ENCODE measurements at places on chromosomes 13 and 19. TPM values are rescaled to one million over a fixed set of nuclear protein-coding genes. Genes with fewer than 3 reads are reported as not detected.

Gene CILP2
- total RNA-seq: 0.42 TPM

- DNase-seq: no peak
Observed at GRCh38 chr19:18227781-18228271, 1.6 kb upstream of the PDE4C start.

GRCh38 chr19:45097776-45098520 is 5.0 kb downstream of the PPP1R37 start:
- DNase-seq: no peak

- no peak for DNase-seq
Observed at GRCh38 chr19:3149526-3150505, 14.0 kb downstream of the GNA15 start.

GRCh38 chr13:30565658-30566057 is 52.1 kb upstream of the USPL1 start:
- DNase-seq: no peak

- no peak for DNase-seq
Observed at GRCh38 chr13:18960637-18961227, 220.9 kb downstream of the TUBA3C start.

Data from liver (tissue), 10 donors.